ENCODE measurements at places on chromosomes 2 and 18.

GRCh38 chr2:10759151-10759714, 37.8 kb downstream of the ATP6V1C2 start:
- no peak for DNase-seq

DNA sequence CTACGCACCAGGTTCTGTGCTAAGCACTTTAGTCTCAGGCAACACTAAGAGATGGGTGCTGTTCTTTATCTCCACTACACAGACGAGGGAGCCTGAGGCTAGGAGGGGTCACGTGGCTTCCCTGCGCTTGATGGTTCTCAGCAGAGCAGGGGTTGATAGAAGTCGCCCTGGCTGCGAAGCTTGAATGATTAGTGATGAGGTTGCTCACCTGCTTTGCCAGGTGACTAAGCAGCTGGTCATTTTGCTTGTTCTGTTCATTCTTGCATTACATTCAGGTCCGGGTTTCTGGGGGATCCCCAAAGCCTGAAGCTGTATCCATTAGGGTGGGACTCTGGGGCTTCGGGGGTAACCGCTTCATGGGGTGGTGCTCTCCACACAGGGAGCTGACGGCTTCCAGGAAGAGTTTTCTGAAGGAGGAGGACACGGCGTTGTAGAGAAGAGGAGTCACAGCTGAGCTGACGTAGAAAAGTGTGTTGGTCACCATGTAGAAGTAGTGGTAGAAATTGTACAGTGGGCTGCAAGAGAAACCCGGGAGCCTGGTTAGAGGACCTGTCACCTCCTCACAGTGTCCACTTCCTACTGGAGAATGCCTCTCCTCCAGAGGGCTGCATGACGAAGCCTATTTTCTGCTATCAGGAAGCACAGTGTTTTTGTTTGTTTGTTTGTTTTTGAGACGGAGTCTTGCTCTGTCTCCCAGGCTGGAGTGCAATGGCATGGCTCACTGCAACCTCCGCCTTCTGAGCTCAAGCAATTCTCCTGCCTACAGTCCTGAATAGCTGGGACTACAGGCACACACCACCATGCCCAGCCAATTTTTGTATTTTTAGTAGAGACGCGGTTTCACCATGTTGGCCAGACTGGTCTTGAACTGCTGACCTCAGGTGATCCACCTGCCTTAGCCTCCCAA, 11.5 kb downstream of the NTSR2 start:
- no peak for DNase-seq

DNA sequence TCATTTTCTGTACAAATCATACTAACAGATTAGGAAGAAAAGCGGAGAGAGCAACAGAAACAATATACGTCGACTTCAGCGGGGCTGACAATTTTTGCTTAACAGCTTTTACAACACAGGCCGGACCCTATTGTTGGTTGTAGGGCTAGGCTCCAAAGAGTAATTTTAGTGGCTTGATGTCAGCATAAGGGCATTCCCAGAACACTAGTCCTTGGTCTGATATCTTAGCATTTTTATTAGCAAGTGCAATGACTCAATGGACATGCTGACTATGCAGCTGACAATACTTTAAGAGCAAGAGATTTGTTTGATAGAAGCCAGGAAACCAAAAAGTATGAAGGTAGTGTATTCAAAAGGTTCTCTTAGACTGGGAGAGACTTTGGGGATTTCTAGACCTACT, 209.9 kb downstream of the LNPK start:
- no peak for DNase-seq

GRCh38 chr2:200814276-200814815, 2.6 kb downstream of the BZW1 start:
- no peak for DNase-seq

- DNase-seq, result no peak
Observed at GRCh38 chr2:165144315-165144714, 59.5 kb downstream of the SCN3A start.

DNA sequence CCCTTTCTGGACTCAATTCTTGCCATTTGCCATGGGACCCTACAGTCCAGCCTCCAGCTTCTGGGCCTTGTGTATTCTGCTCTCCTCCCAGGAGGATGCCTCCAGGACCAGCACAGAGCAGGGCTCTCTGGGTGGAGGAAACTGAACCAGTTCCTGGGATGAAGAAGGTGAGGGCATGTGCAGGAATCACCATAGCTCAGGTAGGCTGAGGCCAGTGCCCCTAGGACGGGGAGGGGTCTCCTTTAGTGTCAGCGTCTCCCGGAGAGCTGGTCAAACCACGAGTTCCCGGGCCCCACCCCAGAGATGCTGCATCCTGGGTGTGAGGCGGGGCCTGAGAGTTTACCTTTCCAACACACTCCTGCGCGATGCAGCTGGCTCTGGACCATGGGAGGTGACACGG, 5.8 kb upstream of the PRELID3A start:
- no peak for DNase-seq

DNA sequence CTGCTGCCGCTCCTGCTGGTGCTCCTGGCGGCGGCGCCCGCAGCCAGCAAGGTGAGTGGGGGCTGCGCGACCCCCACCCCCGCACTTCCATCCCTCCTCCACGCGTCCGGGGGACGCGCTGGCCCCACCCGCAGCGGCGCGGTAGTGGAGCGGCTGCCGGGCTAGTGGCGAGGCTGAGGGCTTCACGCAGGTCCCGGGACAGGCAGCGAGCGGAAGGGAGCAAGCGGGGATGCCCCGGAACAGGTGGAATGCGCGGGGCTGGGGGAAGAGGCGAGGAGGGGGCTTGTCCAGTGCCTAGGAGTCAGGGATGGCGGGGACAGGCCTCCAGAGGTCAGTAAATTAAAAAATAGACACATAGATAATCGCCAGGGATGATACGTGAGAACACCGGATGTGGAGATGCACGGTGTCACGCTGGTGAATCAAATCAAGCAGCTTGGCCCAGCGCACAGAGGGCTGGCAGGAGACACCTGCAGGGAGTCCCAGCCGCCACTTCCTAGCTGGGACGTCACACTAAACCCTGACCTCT, 403 bp downstream of the COL4A3 start:
- DNase-seq, result no peak

Measured in stimulated activated CD8-positive, alpha-beta memory T cell treated with anti-CD3 and anti-CD28 coated beads, Interleukin-4, amount 100 ng/mL, for 1 hour (primary cell).